IMR-90 (cell line): ENCODE measurements at places on chromosomes 4 and X. TPM values are rescaled to one million over a fixed set of nuclear protein-coding genes. Genes with fewer than 3 reads are reported as not detected.
A peak's percentile ranks its signal among the peaks of the same experiment; 100 is the strongest.

DNA sequence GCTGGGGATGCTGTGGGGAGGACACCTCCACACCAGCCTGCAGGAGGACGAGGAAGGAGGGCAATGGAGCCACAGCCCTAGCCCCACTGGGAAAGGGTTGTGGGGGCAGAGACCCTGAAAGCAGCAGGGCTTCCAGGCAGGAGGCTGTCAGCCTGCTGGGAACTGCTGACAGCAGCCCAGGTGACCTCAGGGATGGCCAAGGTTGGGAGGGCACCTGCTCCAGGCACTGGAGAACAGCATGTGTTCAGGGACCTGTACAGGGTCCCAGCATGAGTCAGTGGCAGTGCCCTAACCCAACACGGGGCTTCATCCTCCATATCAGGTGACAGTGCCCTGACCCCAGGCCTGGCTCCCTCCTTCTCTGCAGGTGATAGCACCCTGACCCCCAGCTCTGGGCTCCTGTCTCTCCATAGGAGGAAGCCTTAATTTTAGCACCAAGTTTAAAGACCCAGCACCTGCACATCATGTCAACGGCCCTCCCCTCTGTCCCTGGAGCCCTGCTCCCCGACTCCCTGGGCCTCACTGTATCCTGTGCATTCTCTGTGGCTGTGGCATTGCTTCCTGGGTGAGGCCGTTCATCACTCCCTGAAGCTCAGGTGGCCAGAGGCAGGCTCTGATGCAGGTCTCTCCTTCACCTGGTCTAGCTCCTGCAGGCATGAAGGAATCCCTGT, 66.3 kb downstream of the CRMP1 start:
- DNase-seq = no peak

DNA sequence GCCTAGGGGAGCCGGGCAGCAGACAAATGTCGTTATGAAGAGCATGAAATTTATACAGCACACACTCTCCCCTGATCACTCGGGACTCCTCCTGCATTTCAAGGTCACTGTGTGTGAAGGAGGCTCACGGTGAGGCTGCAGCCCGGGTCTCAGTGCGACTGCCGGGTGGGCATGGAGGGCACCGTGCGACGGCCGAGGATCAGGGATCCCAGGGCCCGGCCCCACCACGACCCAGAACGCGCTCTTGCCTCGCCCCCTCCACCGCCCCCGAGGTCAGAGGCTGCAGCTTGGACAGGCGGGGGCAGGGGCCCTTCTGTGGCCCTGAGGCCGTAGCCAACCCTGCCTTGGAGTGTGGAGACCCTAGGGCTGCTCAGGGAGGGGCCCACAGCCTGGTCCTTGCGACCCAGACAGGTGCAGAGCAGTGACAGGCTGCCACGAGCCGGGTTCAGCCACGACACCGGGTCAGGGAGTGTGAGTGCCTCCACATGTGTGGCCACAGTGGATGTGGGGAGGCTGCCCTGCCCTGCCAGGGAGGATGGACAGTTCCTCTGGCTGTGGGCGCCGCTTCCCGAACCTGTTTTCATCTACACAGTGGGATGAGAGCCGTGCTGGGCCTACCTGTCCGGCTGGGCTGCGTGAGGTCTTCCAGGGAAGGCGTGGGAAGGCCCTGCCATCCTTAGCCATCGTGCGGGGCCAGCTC, 89.3 kb upstream of the NKX1-1 start:
- DNase-seq = no peak

GRCh38 chr4:86630629-86631028, 36.5 kb downstream of the PTPN13 start:
- DNase-seq = no peak

DNA sequence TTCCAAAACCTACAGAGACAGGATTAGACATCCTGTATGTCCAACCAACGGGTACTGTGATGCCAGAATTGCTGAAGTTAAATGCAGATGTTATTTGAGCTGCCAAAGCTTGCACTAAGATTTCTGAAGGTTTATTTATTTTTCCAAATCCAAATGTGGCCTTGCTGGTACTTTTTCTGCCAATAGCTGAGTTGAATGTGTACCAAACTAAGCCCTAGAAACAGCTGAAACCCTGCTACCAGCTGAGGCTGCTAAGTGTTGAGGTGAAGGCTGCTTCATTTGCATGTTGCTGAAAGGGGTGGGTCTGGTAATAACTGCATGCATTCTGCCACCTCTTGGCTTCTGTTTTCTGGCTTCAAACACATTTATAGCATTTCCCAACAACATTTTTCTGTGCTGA, 366.5 kb downstream of the FAT4 start:
- DNase-seq = no peak

- DNase-seq = no peak
These were observed 31.4 kb downstream of the ABLIM2 start for GRCh38 chr4:8127051-8127826.

DNA sequence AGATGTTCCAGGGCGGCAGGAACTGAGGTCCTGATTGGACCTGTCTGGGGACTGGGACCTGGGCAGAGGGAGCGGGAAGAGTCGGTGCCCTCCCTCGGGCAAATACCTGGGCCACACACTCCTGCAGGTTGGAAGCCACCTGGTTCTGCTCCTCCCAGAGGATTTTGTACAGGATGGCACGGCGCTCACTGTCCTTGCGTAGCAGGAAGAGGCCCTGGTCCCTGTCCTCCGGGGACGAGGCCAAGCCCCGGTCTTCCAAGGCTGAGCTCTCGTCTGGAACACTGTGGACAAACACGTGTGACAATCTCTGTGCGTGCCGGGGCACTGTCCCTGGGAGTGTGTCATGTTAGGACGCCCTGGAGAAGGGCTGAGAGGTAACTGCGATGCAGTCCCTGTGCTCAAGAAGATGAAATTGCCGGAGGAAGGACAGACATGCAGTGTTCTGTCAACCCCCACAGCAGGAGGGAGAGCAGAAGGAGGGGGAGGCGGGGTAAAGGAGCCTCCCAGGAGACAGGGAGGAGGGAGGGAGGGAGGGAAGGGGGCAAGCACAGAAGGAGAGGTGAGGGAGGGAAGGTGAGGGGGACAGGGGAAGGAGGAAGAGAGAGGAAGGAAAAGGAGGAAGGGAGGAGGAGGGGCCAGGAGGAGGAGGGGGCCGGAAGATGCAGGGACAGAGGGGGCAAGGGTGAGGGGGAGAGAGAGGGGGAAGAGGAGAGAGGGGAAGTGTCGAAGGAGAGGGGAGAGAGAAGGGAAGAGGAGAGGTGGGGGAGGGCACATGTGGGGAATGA, 29.0 kb downstream of the PDHA1 start:
- DNase-seq = no peak

- no peak for DNase-seq
These were observed 6.7 kb upstream of the FHIP1A start for GRCh38 chr4:151402145-151402865.

DNA sequence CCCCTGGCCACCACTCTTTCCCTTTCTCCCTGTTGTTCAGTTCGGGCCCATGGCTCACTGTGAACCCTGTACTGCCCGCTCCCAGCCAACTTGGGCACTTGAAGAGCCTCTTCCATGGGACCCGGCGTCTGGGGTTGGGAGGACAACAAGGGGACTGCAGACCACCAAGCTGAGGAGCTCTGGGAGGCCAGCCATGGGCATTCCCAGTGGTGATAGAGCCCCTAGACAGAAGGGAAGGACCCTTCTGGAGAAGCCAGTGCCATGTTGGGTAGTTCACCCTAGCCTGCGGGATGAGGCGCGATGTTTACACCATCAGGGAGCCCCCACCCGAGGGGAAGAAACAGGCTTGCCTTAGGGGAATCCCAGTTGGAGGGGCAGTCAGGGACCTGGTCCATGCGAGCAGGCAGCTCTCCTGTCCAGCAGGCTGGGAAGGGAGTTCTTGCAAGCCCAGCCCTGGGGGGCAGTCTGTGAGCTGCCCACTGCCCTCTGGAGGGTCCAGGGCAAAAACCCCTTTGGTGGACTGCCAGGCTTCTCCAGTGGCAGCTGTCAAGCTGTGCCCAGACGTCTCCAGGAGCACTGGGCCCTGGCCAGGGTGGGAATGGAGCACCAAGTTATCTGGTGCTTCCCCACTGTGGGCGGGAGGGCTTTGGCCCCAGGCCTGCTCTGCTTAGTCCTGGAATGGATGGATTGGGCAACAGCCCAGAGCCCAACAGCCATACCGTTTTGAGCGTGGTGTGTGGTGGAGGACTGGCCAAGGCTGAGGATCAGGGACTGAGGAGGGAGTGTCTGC, 23.7 kb upstream of the UBA1 start:
- DNase-seq = peak; percentile 54

DNA sequence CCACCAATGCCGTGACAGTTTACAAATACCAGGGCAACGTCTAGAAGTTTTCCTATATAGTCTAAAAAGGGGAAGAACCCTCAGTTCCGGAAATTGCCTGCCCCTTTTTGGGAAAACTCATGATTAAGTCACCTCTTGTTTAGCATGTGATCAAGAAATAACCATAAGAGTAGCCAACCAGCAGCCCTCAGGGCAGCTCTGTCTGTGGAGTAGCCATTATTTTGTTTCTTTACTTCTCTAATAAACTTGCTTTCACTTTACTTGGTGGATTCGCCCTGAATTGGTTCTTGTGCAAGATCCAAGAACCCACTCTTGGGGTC, 20.0 kb upstream of the HOPX start:
- no peak for DNase-seq

MAGEA2B gene
- not detected in 2 replicates for total RNA-seq

RHOXF1 gene
- total RNA-seq = not detected in 2 replicates

CFAP99 gene
- not detected in 2 replicates for total RNA-seq

CSAG3 gene
- not detected in 2 replicates for total RNA-seq

AIMP1 gene
- 11.8 and 27.5 TPM in 2 replicates for total RNA-seq

ZNF518B gene
- total RNA-seq = 56.4 and 56.8 TPM in 2 replicates

PARM1 gene
- total RNA-seq = under 0.01 and 0.18 TPM in 2 replicates

GRXCR1 gene
- not detected in 2 replicates for total RNA-seq

ZIC3 gene
- not detected in 2 replicates for total RNA-seq
